ENCODE measurements at places on chromosomes 6 and 20.

DNA sequence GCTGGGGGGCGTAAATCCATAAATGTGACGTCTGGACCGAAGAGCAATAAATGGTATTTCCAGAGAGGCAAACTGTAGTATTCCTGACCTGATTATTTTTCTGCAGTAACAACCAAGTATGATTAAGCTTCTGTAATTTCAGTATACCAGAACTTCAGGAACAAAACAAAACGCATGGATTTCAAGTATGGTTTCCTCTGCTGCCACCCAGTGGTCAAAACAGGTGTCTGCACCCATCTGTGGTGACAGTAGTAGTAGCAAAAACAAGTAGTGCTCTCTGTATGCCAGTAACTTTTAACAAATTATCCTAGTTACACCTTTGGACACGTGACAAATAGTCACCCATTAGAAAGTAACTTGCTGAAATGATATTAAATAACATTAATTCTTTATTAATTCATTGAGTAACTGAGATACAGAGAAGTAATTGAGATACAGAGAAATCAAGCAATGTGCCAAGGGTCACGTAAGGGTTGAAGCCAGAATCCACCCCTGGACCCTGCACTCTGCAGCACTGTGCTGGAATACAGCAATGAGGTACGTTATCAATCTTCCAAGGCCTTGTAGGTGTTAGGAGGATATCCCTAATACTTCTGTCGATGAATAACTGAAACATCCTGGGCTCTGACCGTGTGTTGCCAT, 7.9 kb downstream of the CALHM4 start:
- DNase-seq: peak; percentile 72

DNA sequence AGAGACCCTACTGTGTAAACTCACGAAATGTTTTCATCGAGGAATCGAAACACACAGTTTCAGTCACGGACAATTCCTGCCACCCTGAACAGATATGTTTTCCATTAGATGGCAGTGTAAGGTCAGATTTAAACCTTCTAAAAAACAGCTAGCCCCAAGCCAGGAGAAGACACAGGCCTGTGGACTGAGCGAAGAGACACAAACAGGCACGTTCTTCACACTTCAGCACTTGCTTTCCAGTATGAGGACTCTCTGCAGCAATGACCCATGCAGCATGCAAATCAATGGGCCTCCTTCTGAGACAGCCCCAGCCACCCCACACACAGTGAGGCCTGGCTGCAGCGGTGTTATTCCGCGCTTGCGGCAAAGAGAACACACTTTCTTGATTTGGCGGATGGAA, 31.9 kb downstream of the HUS1B start:
- peak; percentile 68 for DNase-seq

DNA sequence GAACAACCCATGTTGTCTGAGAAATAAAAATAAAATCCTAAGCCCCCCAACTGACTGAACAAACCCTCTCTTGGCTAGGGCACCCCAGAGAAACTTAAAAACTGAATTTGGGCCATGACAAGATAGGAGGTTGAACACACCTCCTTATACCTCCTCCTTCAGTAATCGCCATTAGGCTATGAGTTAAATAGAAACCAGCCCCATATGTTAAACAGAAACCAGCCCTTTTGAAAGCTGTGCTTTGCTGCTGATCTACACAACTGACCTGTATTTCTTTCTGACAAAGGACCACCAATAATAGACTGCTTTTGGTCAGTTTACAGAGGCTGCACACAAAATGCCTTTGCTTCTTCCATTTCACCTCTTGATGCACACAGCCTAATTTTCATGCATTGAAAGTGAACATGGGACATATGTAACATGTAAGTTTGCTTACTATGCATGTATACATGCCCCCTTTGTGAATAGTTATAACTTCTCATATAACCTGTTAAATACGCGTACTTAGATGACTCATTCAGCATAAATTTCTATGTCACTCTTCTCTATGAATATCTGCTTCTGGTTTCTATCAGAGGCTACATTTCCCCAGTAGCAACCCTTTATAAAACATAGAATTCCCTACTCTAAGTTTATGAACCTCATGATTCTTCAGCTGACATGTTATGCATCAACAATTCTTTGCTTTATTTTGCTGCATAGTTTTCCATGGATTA, 462.9 kb downstream of the COL12A1 start:
- no peak for DNase-seq

DNA sequence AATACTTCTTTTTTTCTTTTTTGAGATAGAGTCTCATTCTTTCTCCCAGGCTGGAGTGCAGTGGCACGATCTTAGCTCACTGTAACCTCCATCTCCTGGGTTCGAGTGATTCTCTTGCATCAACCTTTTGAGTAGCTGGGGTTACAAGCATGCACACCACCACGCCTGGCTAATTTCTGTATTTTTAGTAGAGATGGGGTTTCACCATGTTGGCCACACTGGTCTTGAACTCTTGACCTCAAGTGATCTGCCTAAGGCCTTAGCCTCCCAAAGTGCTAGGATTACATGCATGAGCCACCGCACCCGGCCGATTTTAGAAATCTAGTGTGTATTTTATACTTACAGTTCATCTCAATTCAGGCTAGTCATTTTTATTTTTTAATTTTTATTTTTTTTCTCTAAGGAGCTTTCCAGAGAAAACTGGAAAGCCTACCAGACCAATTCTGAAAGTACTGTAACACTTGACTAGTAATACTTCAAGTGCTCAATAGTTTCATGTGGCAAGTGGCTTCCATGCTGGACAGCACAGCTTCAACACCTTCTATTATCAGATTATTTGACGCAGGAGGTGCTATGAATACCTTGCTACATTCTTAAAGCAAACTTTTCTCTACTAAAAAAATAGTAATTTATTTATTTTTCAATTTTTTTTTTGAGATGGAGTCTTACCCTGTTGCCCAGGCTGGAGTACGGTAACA, 25.0 kb downstream of the POLR1C start:
- no peak for DNase-seq

- peak; percentile 96 for DNase-seq
Observed at GRCh38 chr6:27772261-27773001, 139.8 kb downstream of the OR2B2 start.

DNA sequence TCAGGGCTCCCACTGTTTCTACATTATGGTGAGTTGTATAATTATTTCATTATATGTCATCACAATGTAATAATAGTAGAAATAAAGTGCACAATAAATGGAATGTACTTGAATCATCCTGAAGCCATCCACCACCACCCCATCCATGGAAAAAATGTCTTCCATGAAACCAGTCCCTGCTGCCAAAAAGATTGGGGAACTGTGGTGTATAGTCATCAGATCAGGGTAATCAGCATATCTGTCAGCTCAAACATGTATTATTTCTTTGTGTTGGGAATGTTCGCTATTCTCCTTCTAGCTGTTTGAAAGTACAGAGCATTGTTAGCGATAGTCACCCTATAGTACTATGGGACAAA, 33.8 kb upstream of the SLC22A23 start:
- no peak for DNase-seq

GRCh38 chr6:13373919-13374318, 45.6 kb upstream of the TBC1D7 start:
- DNase-seq: no peak

- no peak for DNase-seq
Observed at GRCh38 chr20:53330601-53331140, 263.0 kb downstream of the ZNF217 start.

- DNase-seq: no peak
Observed at GRCh38 chr20:959996-960615, 42.0 kb downstream of the RSPO4 start.

DNA sequence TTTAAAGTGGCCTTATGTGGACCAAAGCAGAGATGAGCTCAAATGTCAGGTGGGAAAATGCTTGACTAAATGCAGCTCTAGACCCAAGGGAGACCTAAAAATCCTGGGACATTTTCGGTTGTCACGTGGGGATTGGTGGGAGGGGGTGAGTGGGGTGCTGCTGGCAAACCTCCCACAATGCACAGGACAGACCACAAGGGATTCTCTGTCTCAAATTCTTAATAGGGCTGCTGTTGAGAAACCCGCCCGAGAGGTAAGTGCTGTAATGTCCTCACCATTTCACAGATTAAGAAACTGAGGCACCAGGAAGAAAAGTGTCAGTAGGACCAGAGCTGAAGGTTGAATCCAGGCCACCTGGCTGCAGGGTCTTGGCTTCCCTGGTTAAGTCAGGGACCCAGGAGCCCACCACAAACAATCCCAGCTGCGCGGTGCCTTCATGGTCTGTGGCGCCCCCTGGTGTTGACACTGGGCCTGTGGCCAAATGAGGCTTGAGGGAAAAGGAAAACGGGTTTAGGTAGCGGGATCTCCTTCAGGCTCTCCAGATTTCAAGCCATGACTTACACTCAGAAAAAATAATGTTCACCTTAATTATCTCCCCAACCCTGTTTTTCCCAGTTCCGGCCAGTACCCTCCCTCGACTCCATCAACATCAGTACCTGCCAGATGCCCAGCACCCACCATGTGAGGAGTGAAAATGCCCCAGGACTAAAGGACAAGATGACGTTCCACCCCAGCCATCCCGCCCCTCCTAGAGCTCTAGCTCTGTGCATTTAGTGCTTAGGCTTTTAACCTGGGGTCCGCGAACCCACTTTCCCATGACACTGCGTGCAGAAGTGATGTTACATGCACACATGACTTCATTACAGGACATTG, 7.2 kb downstream of the HLA-G start:
- DNase-seq: peak; percentile 82

DNA sequence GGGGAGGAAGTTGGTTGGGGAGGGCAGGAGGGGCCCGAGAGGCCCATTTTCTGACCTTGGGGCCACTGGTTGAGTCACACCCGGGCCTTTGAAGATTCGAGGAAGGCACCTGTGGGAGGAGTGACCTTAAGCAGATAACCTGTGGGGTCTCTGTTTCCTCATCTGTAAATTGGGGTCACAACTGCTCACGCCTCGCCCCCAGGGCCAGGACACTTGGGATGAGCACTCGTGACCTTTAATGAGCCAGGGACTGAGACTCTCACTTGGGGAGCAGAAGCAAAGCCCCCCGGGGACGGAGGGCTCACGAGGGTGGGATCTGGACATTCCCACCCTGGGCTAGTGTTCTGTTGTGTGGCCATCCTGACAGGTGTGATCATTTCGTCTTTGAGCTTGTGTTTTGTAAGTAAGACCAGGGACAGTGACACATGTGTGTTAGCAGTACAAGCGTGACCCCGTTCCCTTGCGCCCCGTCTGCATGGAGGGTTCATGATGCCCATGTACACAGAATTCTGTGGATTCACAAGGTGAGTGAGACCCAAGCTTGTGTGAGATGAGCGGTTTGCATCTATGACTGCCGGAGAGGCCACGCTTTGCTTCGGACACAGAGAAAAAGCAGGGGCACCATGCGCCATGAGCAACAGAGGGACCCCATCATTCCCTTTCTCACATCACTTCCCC, 79.3 kb upstream of the PMEPA1 start:
- DNase-seq: no peak

- DNase-seq: no peak
Observed at GRCh38 chr20:32294071-32294470, 16.6 kb downstream of the KIF3B start.

- no peak for DNase-seq
Observed at GRCh38 chr6:152435816-152436215, 201.3 kb downstream of the SYNE1 start.

GRCh38 chr6:31822036-31822821, 5.3 kb upstream of the HSPA1B start:
- peak; percentile 60 for DNase-seq

DNA sequence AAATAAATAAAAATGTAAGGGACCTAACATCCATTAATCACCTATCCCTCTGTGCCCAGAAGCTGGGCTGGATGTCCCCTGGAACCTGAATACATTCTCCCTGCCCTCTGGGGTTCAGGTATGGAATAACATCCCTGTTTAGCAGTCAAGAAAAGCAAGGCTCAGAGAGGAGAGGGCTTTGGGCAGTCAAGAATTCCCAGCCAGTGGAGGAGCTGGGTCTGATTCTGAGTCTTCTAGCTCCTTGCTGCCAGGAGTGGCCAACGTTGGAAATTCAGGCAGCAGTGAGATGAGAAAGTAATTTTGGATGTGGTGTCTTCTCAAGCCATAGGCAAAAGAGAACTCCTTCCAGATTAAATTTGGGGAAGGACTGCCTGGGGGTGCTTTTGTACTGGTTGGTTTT, 42.6 kb upstream of the ZNFX1 start:
- DNase-seq: peak; percentile 79

DNA sequence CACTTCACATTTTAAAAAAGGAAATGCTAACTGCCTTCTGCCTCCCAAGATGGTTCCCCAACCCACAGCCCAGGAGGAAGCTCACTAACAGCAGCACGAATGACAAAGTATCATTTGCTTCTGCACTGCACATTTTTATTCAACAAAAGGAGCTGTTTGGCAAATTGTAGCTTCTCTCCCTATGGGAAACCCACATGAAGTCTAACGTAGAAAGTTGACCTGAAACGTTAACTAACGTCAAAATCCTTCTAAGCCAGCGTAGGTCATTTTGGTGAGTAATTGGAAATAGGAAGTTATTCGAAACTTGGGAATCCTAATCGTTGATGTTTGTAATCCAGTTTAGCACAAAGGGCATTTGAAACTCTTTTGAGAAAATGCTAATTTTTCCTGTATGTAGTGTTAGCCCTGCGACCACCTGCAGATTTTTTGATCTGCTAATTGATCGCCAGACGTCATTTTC, 2.9 kb downstream of the SALL4 start:
- peak; percentile 15 for DNase-seq

- peak; percentile 58 for DNase-seq
Observed at GRCh38 chr20:9574181-9574580, 59.8 kb downstream of the LAMP5 start.

GRCh38 chr6:112634376-112634775, 287.2 kb downstream of the RFPL4B start:
- DNase-seq: no peak

- no peak for DNase-seq
Observed at GRCh38 chr6:159107451-159108260, 61.5 kb upstream of the FNDC1 start.

- DNase-seq: no peak
Observed at GRCh38 chr6:68238097-68238601, 396.9 kb upstream of the ADGRB3 start.

DNA sequence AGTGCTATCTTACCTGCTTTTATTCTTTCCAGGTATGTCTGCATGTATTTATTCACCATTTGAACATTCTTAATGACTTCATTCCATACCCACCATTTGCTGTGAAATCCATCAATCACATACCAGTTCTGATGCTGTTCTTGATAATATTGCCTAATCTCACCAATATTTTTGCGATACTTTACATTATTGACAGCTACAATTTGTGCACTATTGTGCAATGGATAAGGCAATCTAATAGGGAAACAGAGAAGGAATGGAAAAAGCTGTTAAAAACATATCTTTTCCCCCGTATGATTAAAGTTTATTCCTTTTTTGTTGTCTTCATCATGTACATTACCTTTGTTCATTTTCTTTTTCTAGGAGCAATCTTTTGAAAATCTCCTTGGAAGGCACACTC, 23.3 kb upstream of the ZBTB24 start:
- DNase-seq: no peak

GRCh38 chr20:51446230-51446629, 96.3 kb downstream of the NFATC2 start:
- DNase-seq: no peak

GRCh38 chr6:2257363-2257762, 12.0 kb upstream of the GMDS start:
- no peak for DNase-seq

GRCh38 chr6:38528196-38528965, 111.3 kb downstream of the BTBD9 start:
- no peak for DNase-seq
